Fibroblast of the aortic adventitia (primary cell): ENCODE measurements at places on chromosomes 3 and 15.
A peak's percentile ranks its signal among the peaks of the same experiment; 100 is the strongest.

GRCh38 chr15:29942143-29942542 lies 119.9 kb upstream of the TJP1 start:
- DNase-seq, result peak; percentile 29

DNA sequence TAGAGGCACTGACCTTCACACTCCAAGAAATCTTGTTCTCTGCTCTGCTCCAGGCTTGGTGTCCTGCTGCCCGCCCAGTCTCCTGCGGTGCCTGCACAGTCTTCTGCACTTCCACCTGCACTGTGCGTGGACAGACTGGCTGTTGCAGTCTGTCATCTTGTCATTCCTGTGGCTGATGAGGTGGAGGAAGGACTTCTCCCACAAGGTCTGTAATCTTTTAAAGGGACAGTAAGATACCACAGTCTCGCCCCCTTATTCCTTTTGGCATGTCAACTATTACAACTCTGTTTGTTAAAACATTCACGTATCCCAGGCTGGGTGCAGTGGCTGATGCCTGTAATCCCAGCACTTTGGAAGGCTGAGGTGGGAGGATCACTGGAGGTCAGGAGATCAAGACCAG lies 54.1 kb upstream of the IGF2BP2 start:
- DNase-seq, result no peak

DNA sequence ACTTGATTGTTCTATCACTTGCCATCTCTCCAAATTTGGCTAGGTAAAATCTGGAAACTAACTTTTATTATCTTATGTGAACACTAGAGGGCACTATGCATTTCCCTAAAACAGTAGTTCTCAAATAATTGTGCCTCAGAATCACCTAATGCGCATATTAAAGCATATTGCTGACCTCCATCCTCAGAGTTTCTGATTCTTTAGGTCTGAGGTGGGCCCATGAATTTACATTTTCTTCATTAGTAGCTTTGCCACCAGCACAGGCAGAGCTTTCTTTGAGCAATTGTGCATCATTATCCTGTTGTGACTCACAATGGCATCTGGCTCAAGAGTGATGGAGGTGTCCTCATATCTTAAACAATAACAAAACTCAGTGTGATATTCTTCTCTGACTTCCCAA lies 17.5 kb upstream of the BCHE start:
- DNase-seq, result peak; percentile 34

DNA sequence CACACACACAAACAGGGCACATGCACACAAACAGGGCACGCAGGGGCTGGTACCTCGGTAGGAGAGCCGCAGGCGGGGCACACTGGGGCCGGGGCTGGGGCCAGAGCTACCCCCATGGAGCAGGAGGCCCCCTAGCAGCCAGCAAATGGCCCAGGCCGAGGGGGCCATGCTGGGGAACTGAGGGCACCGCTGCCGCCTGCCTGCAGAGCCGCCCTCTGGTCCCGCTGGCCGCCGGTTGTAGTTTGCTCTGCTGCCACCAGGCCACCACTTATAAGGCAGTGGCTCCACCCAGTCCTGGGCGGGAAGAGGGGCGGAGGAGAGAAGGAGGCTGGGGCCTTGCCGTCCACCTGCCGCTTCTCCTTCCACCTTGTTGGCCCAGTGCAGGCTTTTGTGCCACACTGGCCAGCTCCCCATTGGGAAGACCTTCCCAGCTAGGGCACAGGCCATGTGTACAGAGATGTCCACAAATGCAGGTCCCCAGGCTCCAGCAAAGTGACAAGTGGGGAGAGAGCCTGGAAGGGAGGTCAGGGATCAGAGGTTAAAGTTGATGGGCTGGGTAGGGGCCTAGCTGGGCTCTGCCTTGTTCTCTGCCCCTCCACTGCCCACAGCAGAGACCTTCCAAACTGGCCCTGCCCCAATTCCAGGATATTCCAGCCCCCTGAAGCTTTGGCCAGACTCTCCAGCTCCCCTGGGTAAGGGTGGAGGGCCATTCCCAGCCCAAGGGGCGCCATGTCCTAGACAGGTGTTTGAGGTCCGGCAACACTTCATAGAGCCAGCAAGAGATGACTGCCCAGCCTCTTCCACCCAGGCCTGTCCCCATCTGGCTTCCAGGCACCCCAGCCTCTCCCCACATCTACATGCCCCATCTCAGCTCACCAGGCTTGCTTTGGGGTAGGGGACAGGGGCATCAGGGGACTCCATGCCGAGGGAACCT lies at the start of gene SEMA3G:
TSS of gene SEMA3G (minus strand) at position 244 of the 934 bp plus-strand sequence. CDS start at position 168, 76 bp downstream.
- DNase-seq, result peak; percentile 34

DNA sequence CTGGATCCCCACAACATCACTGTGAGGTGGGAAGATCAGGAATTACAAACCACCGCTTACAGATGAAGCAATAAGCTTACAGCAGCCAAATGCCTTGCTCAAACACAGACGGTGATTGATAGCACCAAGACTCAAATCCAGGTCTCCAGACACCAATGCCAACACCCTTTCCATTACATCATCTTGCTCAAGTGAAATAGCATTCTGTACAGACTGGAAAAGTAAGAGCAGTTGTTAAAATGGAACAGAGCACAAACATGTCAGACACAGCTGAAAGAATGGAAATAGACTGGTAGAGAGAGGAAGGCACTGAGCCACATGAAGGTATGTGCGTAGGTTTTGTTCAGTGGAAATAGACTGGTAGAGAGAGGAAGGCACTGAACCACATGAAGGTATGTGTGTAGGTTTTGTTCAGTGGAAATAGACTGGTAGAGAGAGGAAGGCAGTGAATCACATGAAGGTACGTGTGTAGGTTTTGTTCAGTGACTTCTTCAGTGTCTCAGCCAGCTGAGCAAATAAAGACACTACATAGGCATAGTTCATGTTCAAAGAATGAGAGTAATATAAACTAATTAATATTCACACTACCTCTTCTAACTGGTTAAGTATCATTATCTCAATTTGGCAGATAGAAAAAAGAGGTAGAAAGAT lies 15.6 kb downstream of the CLDN1 start:
- peak; percentile 92 for DNase-seq

GRCh38 chr3:142615171-142615570 lies 19.0 kb downstream of the PLS1 start:
- no peak for DNase-seq

- peak; percentile 86 for DNase-seq
Observed at GRCh38 chr3:43155464-43156121, 49.7 kb upstream of the POMGNT2 start.

DNA sequence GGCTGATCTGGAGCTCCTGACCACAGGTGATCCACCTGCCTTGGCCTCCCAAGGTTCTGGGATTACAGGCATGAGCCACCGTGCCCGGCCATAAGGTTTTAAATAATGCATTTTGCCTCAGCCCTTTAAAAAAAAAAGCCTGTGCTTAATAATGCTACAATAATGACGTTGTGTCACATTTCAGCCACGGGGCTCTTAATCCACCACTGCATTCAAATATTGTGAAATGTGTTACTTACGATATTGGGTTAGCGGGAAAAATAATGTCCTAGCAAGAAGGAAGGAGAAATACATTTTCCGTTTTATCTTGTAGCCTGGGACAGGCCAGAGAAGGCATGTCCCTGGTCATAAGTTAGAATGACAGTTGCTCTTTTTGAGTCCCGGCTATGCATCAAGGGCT lies 17.6 kb downstream of the PAQR5 start:
- no peak for DNase-seq

DNA sequence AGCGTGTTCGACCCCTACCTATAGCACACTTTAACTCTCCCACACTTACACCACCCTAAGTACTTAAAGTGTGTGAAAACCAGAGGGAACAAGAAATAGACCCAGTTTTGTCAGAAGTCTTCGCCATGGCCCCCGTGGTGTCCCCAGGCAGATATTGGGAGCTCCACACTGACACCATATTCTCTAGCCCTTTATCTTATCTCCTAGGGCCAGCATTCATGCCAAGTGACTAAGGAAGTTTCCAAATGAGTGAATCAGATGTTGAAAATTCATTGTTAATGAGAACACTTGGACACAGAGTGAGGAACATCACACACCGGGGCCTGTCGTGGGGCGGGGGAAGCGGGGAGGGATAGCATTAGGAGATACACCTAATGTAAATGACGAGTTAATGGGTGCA lies 31.8 kb downstream of the P3H2 start:
- DNase-seq, result peak; percentile 33

DNA sequence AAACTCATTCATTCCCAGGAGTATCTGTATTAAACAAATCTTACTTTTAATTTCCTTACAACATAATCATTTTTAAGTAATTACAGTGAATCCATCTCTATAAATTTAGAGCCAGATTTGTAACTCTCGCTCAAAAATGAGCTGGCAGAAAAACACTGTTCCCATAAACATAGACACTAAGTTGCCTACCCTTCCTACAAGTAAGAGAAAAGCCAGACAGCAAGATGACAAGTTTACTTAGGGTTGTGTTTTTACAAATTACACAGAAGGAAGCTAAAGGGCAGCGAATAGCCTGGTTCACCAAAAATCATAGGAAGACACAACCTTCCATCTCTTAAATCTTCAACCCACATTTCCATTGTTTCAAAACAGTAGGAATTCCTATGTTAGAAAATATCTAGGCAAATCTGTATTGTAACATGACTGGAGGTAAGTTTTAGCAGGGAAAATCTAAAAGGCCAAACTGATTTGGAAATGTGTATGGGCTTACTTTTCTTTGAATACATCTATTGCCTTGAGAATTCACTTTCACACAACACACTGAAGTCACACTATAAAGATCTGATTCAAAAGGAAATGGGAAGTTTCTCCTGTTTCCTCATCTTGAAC lies 21.7 kb downstream of the HERC1 start:
- DNase-seq, result no peak

DNA sequence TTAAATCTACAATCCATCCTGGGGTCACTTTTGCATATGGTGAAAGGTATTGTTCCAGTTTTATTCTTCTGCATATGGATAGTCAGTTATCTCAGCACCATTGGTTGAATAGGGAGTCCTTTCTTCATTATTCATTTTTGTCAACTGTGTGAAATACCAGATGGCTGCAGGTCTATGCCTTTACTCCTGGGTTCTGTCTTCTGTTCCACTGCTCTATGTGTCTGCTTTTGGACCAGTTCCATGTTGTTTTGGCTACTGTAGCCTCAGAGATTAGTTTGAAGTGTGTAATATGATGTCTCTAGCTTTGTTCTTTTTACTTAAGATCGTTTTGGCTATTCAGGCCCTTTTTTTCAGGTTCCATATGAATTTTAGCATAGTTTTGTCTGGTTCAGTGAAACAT lies 795.8 kb downstream of the OTOL1 start:
- DNase-seq, result no peak

DNA sequence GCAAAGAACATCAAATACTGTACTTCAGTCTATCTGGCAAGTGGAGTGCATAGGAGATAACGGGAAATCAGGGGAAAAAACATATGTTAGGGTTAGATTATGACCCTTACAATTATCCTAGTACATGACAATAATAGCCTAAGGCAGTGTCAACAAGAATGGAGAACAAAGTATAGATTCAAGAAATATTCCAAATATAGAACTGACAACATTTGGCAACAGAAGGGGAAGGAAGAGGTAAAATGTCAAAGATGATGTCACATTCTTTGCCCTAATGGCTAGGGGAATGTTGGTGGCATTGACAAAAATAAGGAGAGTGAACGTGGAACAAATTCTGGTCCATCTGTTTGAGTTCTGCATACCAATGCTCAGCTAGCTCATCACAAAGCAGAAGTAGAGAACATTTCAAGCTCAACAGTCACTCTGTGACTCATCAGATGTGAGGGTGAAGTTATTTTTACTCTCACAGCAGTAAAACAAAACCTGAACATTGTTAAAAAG lies 15.5 kb upstream of the ATP8B4 start:
- DNase-seq, result peak; percentile 77

GRCh38 chr15:51864408-51865056 lies 35.1 kb downstream of the TMOD3 start:
- DNase-seq, result peak; percentile 25

- peak; percentile 98 for DNase-seq
Observed at GRCh38 chr15:62742409-62743171, 300.0 kb upstream of the TPM1 start.

GRCh38 chr3:147256739-147257138 lies 149.6 kb downstream of the ZIC4 start:
- DNase-seq, result no peak

DNA sequence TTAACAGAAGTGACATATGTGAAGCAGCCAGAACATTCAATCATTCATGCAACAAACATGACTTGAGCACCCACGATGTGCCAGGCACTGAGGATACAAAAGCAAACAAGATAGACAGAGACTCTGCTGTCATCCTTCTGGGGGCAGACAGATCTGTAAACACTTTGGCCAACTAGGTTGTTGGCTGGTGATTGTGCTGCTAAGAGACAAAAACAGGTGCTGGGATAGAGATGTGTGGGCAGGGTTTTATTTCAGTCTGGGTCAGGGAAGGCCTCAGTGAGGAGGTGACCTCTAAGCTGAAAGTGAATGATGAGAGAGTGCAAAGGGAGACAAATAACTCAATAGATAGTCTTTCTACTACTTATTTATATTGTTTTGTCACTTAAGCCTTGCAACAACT lies 147.0 kb upstream of the VEPH1 start:
- no peak for DNase-seq

DNA sequence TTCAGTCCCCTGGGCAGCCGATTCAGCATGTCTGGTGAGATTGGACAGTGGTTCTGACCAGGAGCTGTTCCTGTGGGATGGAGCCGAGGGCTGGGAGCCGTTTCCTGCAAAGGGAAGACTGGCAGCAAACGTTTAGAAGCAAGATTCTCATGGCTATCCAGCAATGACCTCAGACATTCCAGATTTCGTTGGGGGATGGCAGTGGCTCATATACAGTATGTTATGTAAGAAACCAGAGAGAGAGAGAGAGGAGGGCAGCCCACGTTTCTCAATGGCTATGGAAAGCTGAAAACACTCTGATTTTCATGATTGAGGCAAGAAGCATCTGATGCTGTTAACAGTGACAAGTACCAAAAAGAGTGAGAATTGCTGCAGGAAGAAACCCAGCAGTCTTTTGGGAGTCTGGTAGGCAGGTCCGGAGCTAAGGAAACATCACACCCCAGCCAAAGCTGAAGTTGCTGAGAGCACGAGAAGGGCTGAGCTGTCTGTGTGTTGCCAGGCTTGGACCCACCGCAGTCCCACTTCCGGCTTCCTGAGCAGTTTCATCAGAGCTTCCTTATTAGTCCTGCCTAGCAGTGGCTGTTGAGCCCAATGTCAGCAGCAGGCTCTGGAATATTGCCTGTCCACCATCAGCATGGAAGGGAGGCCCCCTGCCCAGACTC lies 25.6 kb upstream of the VPS8 start:
- peak; percentile 90 for DNase-seq

GRCh38 chr3:31248563-31248992 lies 284.1 kb upstream of the STT3B start:
- DNase-seq, result no peak

- peak; percentile 56 for DNase-seq
Observed at GRCh38 chr3:125140011-125140817, 72.3 kb downstream of the SLC12A8 start.

DNA sequence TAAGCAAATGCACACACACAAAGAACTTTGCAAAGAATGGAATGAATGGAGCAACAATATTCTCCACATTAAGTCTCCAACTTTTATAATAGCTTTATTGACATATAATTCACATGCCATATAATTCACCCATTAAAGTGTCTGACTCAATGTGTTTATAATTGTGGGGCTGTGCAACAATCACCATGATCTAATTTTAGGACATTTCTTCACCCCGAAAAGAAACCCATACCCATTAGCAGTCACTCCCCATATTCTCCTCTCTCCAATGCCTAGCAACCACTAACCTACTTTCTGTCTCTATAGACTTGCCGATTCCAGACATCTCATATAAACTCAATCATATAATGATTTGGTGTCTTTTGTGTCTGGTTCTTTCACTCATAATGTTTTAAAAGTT lies 22.6 kb downstream of the VGLL4 start:
- DNase-seq, result no peak
